NCI-H1694 treated with DMSO at 0.1 percent for 48 hours (cell line): ENCODE measurements at places on chromosomes 12 and 14.

GRCh38 chr14:70907996-70908934, 1.0 kb downstream of the PCNX1 start:
- DNase-seq, result peak; percentile 52

GRCh38 chr12:20492251-20492760, 124.0 kb downstream of the PDE3A start:
- no peak for DNase-seq

DNA sequence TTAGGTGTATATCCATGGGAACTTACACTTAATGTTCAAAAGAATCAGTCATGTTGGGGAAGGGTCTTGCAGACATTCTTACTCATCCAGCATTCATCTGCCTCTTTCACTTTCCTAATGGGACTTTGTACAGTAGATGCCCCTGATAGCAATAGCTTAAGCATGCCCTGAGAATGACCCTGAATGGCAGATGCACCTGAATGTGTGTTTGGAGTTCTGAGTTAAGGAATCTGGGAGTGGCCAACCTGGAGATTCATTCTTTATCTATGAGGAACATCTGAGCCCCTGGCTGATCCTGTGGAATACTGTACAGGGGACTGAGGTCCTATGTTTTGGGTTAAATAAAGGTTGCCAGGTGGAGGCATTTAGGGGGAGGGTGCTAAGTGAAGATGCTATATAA, 71.3 kb upstream of the MANSC4 start:
- no peak for DNase-seq

DNA sequence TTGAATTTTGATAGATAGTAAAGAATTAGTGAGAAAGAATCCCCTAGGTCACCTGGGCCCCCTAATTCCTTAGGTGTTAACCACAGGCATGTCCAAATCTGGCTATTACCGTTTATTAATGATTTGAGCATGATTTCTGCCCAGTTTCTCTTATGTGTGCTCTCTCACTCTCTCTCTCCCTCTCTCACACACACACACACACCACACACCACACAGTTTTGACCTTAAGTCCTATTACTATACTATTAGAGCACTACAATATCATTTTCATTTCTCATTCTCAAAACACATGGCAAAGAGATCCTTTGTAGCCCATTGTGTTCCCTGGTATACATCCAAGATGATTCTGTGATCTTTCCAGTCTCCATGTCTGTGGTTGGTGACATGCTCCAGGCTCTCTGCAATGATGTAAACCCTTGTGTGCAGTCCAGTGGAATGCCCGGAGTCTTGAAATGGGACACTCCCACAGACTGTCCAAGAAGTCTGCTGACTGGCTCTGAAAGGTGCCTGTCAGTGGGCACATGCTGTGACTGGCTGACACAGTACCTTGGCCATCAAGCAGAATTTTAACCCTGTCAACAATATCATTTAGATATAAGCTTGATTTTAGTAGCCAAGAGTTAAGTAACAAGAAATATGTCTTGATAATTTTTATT, 96.2 kb downstream of the FIGNL2 start:
- DNase-seq, result no peak

DNA sequence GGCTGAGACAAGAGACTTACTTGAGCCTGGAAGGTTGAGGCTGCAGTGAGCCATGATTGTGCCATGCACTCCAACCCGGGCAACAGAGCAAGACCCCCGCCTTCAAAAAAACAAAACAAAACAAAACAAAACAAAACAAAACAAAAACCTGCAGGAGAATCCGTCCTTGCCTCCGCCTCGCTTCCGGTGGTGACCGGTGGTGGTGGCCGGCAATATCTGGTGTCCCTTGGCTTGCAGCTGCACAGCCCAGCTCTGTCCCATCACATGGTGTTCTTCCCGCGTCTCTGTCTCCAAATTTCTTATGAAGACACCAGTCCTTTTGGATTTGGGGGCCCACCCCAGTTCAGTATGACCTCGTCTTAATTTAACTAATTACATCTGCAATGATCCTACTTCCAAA, 10.0 kb downstream of the SMIM41 start:
- no peak for DNase-seq

- no peak for DNase-seq
These were observed 18.3 kb upstream of the TXNRD1 start for GRCh38 chr12:104197264-104197663.

DNA sequence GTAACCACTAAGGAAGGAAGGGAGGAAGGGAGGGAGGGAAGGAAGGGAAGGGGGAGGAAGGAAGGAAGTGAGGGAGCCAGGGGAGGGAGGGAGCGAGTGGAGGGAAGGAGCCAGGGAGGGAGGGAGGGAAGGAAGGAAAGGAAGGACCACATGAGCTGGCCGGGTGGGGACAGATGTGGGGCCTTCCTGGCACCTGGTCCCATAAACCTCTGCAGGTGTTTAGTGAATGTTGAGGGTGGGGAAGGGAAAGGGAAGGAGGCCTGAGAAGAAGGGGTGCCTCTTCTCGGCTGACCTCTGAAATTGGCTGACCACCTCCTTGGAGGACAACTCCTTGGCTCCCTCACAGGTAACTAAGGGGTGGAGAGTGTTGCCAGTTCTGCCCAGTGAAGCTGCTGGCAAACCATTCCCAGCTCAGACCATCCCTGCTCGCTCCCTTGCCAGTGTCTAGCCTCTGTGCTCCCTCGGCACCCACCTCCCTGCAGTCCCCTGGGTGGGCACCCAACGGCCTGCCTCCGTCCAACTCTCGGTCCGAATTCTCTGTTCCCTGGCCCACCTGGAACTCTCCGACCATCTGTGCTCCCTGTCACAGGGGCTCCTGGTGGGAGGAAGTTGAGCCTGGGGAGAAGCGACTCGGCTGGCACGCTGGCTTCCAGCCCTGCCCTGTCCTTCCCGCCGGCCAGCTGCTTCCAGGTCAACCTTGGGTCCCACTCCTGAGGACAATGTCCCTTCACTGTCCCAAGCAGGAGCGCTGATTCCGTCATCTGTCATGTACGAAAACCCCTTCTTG, 12.2 kb upstream of the PPP1R13B start:
- DNase-seq, result no peak

DNA sequence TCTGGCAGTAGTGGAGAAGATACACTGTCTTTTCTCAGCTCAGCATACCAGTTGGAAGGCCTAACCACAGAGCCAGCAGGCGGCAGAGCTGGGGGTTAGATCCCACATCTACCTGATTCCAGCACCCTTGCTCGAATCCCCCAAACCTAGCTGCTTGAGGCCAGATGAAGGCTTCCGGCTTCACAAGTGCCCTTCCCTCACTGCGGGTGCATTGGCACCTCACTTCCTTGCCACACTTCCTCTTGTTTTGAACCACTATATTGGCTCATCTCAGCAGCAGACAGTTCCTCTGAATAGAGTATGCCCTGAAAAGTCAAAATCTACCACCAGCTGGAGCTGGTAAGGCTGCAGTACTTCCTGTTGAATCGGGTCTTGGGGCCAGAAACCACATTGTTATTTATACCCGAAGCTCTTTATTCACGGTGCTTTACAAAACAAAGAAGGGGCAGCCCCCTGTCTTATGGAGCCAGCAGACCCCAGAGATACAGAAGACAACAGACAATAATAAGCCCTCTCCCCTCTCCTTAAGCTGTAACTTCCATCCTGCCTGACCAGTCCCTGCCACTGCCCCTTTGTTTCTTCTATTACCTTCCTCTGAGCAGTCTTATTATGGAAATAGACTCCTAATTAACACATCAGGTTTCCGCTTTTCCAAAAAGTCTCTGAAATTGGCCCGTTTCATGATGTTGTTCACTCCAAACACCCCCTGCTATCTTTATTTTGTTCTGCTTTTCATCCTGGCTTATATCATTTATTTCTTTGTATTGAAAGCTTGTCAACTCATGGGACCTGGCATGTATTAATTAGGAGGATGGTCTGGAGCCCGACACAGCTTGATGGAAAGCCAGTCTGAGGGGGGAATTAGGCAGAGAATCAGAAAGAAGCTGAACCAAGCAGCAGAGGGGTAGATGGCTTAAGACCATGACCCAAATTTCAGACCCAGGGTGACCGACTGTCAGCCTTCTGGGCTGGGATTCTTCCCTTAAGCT, 233.5 kb downstream of the EFCAB11 start:
- DNase-seq, result no peak

- DNase-seq, result no peak
These were observed 52.1 kb upstream of the PPFIA2 start for GRCh38 chr12:81811061-81811777.

- no peak for DNase-seq
These were observed 90.1 kb downstream of the KIAA0586 start for GRCh38 chr14:58517592-58517991.

GRCh38 chr12:124556896-124557501, 10.4 kb downstream of the NCOR2 start:
- DNase-seq, result no peak

DNA sequence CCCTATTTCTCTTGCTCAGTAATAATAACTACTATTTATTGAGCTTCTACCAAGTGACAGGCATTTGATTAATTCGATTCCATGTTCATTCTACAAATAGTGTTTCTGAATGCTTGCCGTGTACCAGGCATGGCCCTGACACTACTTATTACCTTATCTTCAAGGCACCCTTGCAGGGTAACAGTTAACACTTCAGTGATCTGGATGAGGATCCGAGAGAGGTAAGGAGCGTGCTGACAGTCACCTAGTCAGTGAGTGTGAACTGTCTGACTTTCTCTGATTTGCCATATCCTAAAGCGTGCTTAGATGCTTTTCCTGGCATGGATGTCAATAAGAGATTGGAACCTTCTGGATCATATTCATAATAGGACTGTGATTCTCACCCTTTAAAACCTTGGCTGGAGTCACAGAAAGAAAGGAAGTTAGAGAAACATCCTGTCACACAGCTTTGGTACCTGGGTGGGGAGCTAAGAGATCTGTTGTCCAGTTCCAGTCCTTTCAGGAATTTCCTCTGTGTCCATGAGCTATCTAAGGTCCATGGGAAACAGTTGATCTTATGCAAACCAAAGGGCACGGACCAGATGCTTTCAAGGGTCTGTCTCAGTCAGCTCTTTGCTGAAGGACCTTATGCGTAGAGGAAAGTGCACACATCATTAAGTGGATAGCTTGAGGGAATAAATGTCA, 54.8 kb downstream of the PPFIBP1 start:
- no peak for DNase-seq

DNA sequence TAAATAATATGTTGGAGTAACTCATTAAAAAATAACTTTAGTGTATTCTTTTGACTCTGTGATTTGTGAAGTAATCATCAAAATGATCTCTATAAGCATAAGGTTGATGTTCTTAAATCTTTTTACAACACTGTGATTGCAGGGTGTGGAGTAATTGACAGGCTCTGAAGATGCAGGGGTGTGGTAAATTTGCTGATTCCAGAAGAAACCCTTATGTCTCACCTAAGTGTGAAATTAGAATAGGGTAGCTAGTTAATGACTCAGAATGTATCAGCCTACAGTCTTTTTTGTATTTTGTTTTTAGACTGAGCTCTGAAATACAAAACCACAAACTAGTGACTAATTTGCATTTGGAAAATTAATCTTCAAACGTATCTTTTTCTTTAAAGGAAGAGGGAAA, 5.9 kb downstream of the PRPF39 start:
- DNase-seq, result no peak

- DNase-seq, result no peak
These were observed 28.1 kb downstream of the APOBEC1 start for GRCh38 chr12:7637615-7638014.

DNA sequence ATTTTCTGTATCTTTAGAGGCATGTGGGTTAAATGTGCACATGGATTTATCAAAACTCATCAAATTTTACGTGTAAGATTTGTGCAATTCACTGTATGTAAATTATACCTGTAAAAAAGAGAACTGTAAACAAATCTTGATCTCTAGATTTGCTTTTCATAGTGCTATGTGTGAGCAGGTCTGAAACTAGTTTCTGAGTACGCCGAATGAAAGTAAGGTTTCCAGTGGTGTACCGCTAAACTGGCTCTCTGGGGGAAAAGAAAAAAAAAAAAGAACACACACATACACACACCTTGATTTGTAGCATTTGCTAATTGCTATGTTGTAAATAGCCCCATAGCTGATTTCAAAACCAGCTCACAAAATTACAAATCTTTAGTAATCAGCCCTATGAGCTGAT, 8.6 kb upstream of the SLC41A2 start:
- DNase-seq, result no peak

- DNase-seq, result no peak
These were observed 63.1 kb downstream of the B4GALNT3 start for GRCh38 chr12:522692-523378.

DNA sequence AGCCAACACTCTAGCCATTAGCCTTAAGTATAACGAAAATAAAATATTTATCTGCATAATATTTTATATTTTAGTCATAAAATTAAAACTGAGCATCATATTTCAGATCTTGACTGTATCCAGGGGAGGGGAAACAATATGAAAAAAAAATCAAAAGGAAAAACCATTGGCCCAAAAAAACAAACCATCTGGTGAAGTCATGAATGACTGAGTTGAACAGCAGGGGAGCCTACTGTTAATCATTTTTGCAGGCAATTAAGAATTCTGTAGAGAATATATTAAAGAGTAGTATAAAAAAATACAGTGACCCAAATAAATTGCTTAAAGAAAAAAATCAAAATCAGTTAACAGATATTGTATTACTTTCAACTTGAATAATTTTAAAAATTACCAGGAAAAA, 224.8 kb downstream of the C12orf50 start:
- peak; percentile 38 for DNase-seq

GRCh38 chr14:45332360-45332988, 79.5 kb upstream of the MIS18BP1 start:
- no peak for DNase-seq

DNA sequence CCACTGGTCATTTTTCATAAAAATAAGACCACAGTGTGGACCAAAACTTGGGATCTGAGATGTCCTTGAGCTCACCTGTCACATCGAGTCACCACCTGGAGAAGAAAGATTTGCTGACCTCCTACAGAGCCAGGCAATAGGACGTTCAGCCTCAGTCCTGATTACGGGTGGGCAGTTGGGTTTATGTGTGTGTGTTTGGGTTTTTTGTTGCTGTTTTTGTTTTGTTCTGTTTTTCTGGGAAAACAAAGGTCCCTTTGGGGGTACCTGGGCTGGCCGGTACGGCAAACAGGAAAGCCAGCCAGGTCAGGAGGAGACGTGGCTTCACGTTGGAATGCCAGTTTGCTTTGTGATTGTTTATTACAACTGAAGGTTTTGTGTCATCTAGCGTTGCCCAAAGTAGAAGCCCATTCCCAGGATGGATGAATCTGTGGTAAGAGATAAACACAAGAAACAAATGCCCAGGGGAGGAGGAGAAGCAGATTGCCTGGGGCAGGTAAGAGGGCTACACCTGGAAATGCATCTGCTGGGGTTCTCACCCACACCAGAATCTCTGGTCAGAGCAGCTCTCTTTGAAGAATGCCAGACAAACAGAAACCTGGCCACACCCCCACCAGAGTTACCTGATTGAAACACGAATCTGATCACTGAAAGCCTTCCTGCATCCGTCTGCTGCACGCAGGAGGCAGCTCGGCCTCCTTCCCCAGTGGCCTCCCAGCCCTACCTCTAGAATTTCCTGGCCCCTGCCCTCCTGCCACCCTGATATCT, 100.1 kb upstream of the DIO3 start:
- DNase-seq, result no peak

DNA sequence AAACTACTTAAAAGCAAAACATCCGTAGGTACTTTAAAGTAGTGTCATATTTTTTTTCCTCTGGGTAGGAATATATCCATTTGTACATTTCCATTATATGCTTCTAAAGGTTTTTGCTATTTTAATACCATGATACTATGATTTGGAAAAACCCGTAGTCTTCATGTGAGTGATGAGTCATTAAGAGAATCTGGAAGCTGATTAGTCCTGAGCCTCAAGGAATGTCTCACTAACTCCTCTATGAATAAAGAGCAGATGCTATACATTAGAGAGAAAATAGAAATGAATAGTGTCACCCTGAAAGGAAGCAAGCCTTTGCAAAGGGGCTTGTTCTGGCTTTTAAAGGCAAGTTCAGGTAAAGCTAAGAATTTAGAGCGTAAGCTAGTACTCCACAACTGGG, 432.1 kb downstream of the CCDC91 start:
- DNase-seq, result no peak

GRCh38 chr12:95201056-95201670, 16.1 kb downstream of the FGD6 start:
- no peak for DNase-seq
